ENCODE measurements at places on chromosomes 2 and 18.

DNA sequence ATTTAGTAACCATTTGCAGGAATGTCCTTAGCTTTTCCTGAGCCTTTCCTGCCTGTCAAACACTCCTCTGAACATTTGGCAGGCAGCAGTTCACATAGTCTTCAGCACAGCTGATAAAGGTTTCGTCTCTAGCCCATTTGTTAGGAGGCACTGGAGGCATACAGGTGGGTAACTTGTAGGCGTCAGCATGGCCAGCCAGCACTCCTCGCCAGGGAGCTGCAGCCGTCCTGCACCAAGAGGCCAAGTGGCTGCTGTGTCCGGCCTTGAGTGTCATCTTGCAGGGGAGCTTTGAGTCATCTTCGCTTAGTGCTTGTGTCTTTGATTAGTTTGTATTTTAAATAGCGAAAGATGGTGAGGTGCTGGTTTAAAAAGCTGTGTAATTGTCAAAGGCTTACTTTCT lies 120.3 kb upstream of the NFATC1 start:
- DNase-seq: no peak

DNA sequence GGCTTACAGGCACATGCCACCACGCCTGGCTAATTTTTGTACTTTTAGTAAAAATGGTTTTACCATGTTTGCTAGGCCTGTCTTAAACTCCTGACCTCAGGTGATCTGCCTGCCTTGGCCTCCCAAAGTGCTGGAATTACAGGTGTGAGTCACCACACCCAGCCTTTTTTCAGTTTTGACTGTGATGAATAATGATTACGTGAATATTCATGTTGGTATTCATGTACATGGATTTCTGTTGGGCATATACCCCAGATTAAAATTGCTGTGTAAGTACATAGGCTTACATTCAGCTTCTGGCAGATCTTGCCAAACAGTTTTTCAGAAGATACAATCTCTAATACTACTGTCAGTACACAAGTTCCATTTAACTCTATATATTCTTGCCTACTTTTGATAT lies 20.9 kb downstream of the SLC39A10 start:
- no peak for DNase-seq

GRCh38 chr2:32284321-32284720 lies 6.6 kb downstream of the YIPF4 start:
- no peak for DNase-seq

DNA sequence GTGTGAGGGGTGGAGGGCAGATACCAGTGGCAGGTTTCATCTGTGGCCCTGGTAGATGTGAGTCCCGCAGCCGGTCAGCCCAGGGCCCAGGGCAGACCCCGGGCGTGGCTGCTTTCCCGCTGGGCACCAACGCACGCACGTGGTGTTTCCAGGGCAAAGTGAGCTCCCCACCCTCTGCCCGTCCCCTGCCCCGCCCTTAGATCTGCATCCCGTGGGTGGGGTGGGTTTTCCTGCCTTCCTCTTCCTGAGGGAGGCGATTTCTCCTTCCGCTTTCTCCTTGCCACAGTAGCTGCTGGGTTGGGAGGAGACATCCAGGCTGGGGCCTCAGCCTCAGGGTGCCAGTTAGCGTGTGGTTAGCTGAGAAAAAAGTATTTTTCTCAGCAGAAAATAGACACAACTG lies 49.6 kb downstream of the ODC1 start:
- DNase-seq: no peak

- no peak for DNase-seq
These were observed 711 bp downstream of the SFXN5 start for GRCh38 chr2:73070643-73071359.

DNA sequence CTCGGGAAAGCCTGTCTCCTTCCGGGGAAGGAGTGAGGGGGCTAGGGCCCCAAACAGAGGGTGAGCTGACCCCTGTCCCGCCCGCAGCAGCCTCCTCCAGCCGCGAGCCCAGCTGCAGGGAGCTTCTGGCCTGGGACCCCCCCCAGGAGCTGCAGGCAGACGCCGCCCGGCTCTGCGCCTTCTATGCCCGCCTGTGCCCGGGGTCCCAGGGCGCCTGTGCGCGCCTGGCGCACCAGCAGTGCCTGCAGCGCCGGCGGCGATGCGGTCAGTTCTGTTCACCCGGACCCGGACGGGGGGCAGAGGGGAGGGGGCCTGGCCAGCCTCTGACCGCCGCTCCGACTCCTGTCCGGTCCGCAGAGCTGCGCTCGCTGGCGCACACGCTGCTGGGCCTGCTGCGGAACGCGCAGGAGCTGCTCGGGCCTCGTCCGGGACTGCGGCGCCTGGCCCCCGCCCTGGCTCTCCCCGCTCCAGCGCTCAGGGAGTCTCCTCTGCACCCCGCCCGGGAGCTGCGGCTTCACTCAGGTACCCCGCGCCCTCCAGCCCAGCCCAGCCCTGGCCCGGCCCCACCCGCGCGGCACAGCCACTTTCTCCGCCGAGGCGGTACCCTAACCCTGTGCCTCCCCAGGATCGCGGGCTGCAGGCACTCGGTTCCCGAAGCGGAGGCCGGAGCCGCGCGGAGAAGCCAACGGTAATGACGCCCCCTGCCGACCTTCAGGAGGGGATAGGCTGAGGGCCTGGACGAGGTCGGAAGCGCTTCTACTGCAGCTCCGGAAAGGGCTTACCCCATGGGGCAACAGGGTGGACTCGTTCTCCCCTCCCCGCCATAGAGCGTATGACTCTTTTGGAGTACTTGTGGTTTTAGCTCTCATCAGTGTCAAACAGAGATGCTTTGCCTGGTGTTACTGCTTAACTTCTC lies 2.0 kb upstream of the CHRND start:
- DNase-seq: no peak

Data from activated T-helper 1 cell treated with anti-CD3 and anti-CD28 coated beads, Interleukin-2, amount 50 U/mL, for 16 hours (primary cell).